Renal cortical epithelial cell (primary cell): ENCODE measurements at places on chromosomes 1 and 21. TPM values are rescaled to one million over a fixed set of nuclear protein-coding genes. Genes with fewer than 3 reads are reported as not detected.

DNA sequence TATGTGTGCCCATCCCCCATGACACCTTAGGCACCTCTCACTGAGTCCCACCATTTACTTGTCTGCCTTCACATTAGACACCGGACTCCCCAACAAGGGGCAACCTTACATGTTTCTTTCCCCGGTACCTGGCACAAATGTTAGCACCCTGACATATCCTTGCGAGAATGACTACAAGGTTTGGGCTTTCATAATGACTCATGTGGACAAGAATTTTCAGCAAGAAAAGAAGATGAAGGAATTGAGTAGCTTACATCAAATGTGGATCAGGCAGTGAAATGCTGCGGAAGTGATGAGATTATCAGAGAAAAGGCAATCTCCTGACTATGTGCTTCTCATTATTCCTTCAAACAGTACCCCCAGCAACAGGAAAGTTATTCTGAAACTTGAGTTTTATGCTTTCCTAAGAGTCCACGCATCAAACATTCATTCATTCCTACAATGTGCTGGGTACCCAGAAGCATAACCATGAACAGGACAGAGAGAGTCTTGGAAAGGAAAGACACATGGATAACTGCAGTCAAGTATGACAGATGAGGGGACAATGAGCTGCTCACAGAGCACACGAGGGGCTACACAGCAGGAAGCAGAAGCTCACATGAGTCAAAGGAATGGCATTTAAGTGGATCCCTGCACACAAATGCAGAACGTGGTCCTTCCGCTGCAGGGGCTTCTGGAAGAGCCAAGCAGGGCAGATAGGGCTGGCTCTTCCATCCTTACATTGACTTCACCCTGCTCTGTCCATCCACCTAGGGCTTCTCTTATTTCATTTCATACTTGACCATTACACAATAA is 112.1 kb downstream of the PCNX2 start:
- DNase-seq = peak; percentile 38

HES5 gene
- total RNA-seq = not detected in 2 replicates

RO60 gene
- 153 and 155 TPM in 2 replicates for total RNA-seq

GRCh38 chr1:30788580-30789387 is 31.2 kb upstream of the LAPTM5 start:
- DNase-seq = no peak

- no peak for DNase-seq
These were observed 139.4 kb downstream of the EDEM3 start for GRCh38 chr1:184615301-184615700.

ADAMTS1 gene
- total RNA-seq = 130 and 216 TPM in 2 replicates

DNA sequence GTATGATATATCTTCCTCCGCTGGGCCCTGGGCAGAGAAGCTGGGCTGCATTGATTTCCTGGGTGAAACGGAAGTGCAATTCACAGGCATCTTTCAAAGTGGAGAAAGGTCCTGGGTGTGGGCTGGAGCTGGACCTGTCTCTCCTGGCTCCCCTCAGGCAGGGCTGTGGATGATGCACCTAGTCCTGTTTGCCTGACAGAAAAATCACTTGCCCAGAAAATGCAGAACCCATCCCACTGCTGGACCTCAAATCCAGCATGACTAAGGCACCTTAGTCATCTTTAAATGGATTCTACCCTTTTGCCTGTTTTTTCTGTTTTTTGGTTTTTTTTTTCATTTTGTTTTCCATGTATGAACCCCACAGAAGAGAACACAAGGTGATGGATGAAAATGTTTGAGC is 49.7 kb downstream of the MYSM1 start:
- no peak for DNase-seq

GRCh38 chr1:25799935-25800702 is at the start of gene SELENON:
SELENON (plus strand) TSS chr1:25800193; CDS start chr1:25800231, 38 bp downstream.
- DNase-seq = no peak

DNA sequence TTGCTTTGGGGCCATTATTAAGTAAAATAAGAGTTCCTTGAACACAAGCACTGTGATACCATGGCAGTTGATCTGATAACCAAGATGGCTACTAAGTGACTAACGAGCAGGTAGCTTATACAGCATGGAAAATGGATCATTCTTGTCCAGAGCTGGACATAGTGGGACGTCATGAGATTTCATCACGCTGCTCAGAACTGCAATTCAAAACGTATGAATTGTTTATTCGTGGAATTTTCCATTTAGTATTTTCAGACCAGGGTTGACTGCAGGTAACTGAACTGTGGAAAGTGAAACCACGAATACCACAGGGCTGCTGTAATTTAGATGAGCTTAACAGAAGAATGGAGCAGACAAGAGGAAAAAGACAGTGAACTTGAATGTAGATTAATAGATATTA is 38.9 kb downstream of the CCDC18 start:
- DNase-seq = peak; percentile 68

NOS1AP gene
- total RNA-seq = 0.99 TPM in 1 of 2 replicates, not detected in the other

- no peak for DNase-seq
These were observed 118.3 kb upstream of the FGGY start for GRCh38 chr1:59178339-59179187.

DNA sequence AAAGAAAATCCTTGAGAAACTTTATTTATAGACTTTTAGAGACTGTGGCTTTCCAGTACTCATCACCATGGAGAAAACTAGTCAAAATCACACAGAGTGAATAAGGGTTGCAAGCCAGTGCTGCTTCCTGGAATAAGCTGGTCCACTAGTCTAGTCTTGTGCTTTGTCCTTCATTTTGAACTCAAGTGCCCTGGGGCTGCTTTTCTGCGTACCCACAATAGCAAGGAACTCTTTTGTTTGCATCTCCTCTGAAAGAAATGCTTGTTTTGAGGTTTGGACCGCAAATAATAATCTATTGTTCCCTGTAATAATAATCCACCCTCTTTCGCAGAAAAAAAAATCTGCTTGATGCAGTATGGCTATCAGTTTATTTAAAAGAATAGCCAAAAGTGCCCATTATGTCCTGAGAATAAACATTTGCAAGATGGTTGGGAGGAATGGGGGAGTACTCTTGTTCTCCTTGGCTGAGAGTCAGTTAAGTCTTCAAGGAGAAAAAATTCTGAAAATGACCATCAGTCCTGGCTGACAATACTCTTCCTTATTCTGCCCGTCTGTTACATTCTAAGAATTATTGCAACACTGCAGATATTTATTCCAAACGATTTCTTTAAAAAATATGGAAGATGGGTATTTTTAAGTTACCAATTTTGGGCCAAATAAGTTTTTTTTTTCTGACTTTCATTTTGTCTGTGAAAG is 41.9 kb downstream of the MPZL1 start:
- DNase-seq = no peak

DNA sequence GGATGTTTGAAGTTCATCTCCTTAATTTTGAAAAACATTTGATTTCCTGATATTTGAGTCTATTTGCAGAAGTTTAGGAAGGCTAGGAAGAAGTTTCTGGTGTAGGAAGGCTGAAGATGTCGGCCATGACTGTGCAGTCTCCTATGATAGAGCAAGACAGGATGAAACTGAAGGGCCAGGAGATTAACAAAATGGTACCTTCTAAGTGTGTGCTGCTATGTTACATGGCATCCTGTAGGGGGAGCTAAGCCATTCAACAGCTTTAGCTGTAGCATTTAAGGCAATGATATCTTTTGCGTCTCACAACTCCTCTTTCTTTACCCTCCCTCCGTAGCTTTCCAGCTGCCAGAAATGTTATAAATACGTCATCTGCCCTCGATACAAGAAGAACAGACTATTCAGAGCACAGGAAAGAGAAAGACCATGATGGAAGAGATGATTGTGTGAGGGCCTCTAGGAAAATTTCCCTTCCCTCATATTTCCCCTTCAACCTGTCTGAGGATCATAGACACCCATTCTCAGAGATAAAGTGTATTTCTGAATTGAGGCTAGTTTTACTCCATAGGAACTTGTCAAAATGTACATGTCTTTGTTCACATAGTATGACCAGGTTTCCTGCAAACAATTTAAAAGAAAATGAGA is 61.1 kb downstream of the XCL1 start:
- DNase-seq = peak; percentile 67

DNA sequence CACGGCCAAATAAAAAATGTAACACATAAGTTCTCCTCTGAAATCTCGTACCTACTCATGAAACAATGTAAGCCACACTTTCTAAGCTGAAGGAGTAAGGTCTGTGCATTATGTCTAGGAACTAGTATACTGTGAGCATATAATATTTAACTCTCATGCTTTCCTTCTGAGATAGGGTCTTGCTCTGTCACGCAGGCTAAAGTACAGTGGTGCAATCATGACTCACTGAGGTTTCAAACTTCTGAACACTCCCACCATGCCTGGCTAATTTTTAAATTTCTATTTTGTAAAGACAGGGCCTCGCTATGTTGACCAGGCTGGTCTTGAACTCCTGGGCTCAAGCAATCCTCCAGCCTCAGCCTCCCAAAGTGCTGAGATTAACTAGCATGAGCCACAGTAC is 71.3 kb downstream of the AHCTF1 start:
- DNase-seq = peak; percentile 79

DNA sequence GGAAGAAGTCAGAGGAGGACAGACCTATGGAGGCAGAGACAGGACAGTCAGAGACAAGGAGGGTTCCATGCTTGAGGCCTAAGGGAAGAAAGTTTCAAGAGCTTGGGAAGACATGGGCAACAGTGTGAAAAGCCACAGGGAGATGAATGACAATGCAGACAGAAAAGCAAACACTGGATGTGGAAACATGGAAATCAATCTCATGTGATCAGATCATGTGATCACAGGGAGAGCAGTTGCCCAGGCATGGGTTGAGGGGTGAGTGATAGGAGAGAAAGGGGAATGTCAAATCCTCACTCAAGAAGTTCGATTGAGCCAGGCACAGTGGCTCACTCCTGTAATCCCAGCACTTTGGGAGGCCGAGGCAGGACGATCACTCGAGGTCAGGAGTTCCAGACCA is 17.2 kb downstream of the PTAFR start:
- DNase-seq = no peak
